Activated CD4-positive, CD25-positive, alpha-beta regulatory T cell (primary cell): ENCODE measurements at places on chromosomes 4 and X.

GRCh38 chr4:1201851-1202525, 29.6 kb upstream of the SPON2 start:
- peak; percentile 30 for DNase-seq

GRCh38 chrX:45850775-45851433, 650.2 kb upstream of the DIPK2B start:
- DNase-seq: no peak

DNA sequence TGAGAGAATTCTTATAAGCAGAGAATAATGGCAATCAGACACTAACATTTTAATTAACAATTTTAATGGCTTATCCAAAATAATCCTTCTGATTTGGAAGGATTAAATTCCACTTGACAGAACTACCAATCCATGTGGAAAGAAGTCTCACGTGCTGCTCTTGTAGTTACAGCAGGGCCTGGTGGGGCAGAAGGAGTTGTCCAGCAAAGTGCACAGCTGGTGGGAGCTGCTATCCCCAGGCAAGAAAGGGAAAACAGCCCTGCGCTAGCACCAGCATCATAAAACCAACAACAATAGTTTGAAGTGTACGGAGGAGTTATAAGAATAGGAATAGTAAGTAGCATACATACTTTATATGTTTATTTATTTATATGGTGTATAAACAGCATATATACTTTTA, 127.4 kb upstream of the TRIM2 start:
- DNase-seq: no peak

DNA sequence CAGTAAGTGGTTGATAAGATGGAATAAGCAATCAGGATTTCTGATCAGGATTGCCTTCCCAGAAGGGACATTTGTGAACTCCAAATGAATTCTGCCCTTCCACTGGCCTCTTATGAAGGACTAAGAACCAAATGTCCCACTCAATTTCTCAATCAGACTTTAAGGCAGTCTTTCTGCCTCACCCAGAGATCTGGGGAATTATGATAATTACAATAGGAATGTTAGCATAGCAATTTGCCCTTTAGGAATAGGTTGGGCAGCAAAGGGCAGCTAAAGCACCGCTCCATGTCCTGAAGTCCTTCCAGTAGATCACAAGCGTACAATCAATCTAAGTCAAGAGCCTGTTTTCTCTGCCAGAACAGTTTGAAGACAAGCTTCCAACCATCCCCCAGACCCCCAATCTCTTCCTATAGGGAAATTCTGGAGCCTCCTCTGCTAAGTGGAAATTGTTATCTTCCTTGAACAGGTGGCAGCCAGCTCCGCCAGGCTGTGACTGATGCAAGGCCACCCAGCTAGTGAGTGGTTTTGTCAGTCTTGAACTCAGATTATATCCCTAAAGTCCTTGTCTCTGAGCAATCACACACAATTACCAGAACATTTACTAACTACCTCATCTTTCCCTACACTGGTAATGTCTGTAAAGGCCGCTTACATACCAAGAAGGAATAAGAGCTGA, 18.6 kb downstream of the NKX3-2 start:
- no peak for DNase-seq

DNA sequence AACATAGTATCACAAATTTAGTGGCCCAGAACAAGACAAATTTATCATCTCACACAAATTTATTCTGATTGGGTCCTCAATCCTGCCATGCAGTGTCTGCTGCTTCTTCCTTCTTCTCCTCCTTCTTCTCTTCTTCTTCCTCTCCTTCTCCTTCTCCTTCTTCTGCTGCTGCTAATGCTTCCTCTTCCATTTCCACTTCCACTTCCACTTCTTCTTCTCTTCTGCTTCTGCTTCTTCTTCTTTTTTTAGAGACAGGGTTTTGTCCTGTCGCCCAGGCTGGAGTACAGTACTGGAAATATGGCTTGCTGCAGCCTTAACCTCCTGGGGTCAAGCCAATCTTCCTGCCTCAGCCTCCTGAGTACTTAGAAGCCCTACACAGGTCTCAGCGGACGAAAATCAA, 37.5 kb downstream of the FGFBP1 start:
- DNase-seq: no peak

- no peak for DNase-seq
These were observed 29.9 kb downstream of the DOK7 start for GRCh38 chr4:3492741-3493719.
